ENCODE measurements at places on chromosomes 5 and 9.

DNA sequence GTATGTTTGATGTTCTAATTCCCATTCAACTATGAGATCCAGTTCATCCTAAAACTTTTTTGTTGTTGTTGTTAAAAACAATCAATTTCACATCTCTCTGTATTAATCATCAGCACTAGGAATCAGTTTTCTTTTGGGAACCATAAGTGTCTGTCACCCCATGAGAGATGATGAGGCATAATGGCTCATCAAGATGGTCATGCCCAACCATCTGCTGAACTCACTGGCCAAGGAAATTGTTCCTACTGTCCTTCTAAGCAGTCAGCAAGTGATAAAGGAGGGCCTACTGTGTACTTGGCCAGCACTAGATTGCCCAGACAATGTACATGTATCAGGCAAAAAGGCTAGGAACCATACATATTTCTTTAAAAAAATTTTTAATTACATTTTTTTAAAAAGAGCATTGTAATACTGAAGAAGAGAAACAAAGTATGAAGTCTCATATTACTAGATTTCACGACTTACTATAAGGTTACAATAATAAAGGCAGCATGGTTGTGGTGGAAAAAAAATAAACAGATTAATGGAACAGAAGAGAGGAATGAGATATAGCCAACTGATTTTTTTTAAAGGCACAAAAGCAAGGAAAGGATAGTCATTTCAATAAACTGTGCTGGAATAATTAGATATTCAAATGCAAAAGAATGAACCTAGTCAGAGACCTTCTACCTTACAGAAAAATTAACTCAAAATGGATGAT is 458.3 kb downstream of the SPOCK1 start:
- DNase-seq: no peak

GRCh38 chr5:91332267-91333045 is 50.7 kb downstream of the ARRDC3 start:
- DNase-seq: peak; percentile 76

DNA sequence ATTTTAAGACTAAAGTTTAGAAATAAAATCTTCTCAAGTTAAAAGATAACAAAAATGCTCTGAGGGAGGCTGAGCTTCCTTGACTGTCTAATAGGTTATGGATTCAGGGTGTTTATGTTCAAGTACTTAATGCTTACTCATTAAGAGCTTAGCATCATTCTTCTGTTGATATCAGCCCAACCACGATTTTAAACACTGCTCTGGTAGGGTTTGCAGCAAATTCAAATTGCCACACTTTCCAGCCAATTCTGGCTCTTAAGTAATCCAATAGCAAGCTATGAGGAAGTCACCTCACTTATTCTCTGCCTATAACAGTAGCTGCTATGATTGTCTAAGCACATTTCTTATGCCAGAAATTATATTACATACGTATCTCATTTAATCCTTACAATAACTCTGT is 191.0 kb upstream of the KIF2A start:
- no peak for DNase-seq

- peak; percentile 82 for DNase-seq
Measured at GRCh38 chr9:128587453-128587852, 35.1 kb downstream of the SPTAN1 start.

- peak; percentile 27 for DNase-seq
Measured at GRCh38 chr5:52693280-52693679, 94.4 kb upstream of the ITGA1 start.

- peak; percentile 61 for DNase-seq
Measured at GRCh38 chr5:55102348-55102747, at the start of gene GZMA. Gene GZMA (plus strand): TSS chr5:55102646. CDS start chr5:55102683, 37 bp downstream.

- DNase-seq: no peak
Measured at GRCh38 chr5:107387526-107388140, 283.1 kb downstream of the EFNA5 start.

DNA sequence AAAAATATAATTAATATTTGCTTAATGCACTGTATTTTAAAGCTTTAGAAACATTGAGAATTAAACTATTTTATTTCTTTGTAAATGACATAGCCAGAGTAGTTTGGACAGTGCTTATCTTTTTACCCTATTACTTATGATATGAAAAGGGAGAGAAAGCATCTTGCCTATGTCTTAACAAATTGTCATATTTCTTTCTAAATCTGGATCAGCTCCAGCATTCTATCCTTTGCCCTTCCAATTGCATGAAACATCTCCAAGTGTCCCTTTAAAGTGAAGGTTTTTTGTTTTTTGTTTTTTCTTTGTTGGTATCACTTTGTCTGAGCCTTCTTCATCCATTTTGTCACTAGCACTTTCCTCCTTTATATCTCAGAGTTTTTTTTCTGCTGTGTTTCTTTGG is 511.6 kb upstream of the FAM174A start:
- DNase-seq: no peak

All from activated CD4-positive, alpha-beta T cell treated with anti-CD3 and anti-CD28 coated beads, Interleukin-2, Interleukin-6, amounts not matched to agents 100 ng/mL and 50 ng/mL, durations not matched to agents 16 hours and 8 hours (primary cell).